Stimulated activated CD4-positive, alpha-beta T cell treated with anti-CD3 and anti-CD28 coated beads, Interleukin-2, amount 100 ng/mL, for 24 hours (primary cell): ENCODE measurements at places on chromosomes 5 and 9.

GRCh38 chr9:125913551-125913950, 166.4 kb downstream of the PBX3 start:
- DNase-seq = no peak

- no peak for DNase-seq
Observed at GRCh38 chr9:81633952-81634854, 55.1 kb downstream of the TLE1 start.

DNA sequence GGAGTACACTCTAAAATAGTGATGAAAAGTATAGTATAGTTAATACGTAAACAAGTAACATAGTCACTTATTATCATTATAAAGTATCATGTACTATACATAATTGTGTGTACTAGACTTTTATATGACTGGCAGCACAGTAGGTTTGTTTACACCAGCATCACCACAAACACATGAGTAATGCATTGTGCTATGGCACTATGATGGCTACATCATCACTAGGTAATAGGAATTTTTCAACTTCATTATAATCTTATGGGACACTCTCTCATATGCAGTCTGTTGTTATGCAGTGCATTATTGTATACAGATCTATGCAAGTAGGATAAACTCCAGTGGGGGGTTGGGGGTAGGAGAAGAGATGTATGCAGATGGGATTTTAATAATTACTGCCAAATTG, 52.7 kb upstream of the ELL2 start:
- DNase-seq = no peak

DNA sequence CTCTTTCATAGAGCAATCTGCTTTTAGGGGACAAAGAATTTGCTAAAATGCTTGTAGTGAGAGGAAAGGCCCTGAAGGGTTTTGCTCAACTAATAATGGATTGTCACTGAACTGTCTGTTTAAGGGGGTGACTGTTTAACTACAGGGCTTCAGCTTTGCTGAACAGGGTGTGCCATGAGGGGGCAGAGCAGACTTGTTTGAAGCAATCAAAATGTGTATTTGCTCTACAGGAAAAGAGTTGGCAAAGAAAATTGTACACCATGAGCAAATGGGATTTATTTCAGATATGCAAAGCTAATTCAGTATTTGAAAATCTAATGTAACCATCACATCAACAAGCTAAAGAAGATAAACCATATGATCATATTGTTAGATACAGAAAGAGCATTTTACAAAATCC, 154.3 kb downstream of the GABRG2 start:
- no peak for DNase-seq

- no peak for DNase-seq
Observed at GRCh38 chr9:80040457-80040856, 468.7 kb downstream of the TLE4 start.

DNA sequence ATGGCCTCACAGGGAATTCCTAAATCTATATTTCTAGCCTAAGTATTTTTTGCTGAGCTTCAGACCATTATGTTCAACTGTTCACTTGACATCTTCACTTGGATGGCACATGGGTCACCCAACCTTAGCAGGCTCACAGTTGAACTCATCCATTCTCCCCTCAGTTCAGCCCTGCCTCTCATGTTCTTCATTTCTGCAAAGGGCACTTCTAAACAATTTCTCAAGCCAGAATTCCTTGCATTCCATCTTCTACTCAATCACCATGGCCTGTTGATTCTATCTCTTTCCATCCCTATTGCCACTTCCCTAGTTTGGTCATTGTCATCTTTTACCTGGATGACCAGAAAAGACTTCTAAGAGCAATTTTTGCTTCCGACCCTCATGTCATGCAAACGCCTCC, 7.3 kb upstream of the RGS3 start:
- no peak for DNase-seq

DNA sequence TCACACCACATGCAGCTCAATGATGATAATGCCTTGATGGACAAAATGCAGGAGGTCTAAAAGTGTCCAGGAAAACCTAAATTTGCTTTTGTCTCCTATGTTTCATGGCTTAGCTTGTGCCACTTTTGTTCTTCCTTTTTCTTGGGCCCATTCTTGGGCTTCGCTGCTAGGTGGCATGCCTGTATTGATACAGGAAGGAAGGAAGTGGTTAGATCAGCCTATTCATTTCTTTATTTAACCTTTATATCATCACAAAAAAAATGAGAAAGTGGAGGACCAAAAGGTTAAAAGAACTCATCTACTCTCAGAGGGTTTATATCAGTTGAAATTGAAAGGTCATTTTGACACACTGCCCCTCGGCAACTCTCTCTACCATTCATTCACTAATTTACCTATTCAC, 260.2 kb downstream of the ARHGAP26 start:
- no peak for DNase-seq

- no peak for DNase-seq
Observed at GRCh38 chr5:169161022-169161680, 139.8 kb downstream of the SLIT3 start.

GRCh38 chr5:160071516-160071915, 47.7 kb downstream of the PWWP2A start:
- no peak for DNase-seq

DNA sequence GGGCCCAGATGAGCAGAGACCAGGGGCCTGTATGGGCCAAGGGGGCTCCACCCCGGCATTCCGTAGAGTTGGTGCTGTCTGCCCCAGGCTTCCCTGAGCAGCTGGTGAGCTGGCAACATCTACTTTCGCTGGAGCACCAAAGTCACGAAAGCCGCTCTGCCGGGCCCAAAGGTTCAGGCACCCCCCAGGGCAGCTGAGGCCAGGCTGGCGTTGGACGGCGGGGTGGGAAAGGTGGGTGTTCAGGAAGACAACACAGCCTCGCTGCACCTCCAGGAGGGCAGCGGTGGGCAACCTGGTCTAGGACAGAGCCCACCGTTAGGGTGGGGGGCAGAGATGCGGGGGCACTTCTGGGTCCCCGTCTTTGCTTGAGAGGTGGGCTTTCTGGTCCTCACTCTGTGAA, 30.1 kb upstream of the TMEM250 start:
- DNase-seq = no peak

DNA sequence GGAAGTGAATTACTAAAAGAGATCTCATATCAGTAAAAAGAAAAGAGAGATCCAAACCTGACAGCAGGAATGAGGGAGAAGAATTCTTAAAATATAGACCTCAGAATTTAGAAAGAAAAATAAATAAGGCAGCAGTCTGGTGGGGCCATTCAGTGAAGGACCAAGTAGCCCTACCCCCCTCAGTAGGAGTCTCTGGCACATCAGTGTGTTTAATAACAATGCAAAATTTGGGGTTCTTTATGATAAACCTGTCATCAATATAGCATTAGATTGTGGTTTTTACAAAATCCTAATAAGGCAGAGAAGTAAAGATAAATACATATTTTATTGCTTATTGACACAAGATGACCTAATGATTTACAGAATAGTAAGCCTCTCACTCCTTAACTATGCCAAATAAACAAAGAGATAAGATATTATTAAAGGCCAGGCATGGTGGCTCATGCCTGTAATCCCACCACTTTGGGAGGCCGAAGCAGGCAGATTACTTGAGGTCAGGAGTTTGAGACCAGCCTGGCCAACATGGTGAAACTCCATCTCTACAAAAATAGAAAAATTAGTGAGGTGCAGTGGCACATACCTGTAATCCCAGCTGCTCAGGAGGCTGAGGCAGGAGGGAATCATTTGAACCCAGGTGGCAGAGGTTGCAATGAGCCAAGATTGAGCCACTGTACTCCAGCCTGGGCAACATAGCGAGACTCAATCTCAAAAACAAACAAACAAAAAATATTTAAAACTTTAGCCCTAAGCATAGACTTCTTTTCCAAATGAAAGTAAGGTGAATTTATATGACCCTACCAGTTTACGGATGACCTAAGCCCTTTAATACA, 108.6 kb downstream of the BASP1 start:
- no peak for DNase-seq

- DNase-seq = no peak
Observed at GRCh38 chr9:83403527-83404238, 134.5 kb downstream of the FRMD3 start.

- DNase-seq = no peak
Observed at GRCh38 chr5:174559141-174559540, 165.2 kb upstream of the MSX2 start.

- DNase-seq = no peak
Observed at GRCh38 chr9:19294219-19294618, 63.7 kb downstream of the DENND4C start.

GRCh38 chr5:14787801-14788579, 83.6 kb downstream of the ANKH start:
- DNase-seq = no peak

GRCh38 chr5:175691761-175692160, 33.9 kb downstream of the HRH2 start:
- DNase-seq = no peak

DNA sequence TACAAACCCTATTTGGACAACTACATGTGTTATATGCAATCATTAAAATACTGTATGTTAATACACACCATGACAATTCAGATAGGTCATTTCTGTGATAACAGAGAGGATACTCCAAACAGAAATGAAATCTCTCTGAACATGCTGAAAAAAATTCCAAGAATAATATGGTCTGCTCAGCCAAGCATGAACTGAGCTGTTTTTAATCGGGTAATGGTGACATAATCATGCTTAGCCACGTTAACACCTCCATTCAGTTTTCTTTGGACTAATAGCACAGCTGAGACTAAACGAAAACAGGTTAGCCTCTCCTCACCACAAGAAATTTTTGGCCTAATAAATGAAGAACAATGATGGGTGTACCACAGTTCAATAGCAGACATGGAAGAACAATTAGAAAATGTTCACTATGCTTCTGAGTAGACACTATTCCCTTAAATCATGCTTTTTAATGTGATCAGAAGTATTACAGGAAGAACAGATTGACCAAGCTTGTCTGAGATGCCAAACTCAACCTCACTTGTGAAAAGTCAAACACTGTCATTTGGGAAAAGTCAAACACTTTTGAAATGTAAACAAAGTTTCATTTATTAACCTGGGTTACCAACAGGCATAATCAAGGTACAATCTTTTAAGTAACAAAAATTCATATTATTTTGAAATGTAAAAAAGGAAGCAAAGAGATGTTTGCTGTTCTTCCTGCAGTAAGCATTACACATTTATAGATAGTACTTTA, 19.4 kb downstream of the RAB14 start:
- no peak for DNase-seq

DNA sequence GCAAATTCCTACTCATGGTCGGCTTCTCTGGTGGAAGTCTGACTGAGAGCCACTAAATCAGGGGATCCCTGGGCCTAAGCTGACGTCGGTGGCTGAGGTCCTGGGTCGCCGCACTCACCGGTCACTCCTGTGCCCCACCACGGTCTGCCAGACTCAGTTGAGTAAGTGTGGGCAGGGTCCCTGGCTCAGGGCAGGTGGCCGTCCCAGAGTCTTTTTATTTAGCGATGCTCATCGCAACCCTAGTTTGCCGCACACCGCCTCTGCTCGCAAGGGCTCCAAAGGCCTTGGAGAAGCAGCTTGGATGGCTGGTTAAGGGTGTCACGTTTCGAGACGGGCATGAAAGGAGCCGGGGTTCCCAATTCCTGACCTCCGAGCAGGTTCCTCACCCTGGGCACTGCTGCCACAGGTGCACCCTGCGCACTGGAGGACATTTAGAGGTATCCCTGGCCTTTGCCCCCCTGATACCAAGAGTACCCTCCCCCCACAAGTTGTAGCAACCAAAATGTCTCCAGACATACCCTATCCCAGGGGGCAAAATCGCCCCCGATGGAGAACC, 59.9 kb downstream of the NSUN2 start:
- DNase-seq = no peak

- DNase-seq = no peak
Observed at GRCh38 chr5:17090839-17091238, 126.6 kb upstream of the BASP1 start.

GRCh38 chr5:139262742-139263445, 30.6 kb upstream of the MATR3 start:
- peak; percentile 71 for DNase-seq

DNA sequence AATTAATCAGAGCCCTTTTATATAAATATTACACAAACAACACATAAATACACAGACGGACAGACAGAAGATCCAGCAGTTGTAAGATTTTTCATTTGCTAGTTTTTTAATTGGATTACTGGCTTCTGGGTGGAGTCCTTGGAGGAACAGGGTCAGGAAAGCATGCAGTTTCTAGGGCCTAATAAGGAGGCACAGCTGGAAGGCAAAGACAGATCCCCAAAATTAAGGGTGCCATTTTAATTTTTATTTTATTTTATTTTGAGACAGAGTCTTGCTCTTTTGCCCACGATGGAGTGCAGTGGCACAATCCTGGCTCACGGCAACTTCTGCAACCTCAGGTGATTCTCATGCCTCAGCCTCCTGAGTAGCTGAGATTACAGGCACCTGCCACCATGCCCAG, 49.5 kb downstream of the PTGS1 start:
- no peak for DNase-seq

DNA sequence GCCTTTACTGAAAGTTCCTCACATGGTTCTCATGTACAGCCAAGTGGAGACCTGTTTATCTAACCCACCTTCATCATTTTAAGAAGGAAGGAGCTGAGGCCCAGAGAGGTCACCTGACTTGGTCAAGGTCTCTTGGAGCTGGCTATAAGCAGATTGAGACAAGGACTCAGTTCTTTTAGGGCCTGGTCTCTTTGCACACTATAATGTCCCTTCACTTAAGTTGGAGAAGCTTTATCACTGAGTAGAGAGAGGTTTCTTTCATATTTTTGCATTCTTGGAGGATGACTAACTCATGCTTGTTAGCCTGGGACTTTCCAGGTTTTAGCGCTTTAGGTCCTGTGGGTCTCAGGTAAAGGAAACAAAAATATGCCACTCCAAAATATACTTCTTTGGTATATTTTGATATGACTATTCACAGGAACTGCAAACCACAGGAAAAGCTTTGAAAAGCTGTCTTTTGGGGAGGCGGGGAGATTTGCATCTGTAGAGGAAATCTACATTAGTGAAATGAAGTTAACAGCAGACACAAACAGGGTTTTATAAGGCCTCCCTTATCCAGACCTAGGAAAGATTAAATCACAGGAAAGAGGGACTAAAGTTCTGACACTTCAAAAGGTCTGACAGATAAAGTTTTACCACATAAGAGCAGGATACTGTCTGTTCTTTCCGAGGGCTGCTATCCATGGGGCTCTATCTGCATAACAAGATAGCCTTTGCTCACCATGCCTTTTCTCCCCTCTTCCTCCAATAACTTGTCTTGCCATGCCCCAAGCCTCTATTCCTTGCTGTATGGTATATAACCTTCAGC, 95.8 kb upstream of the ANKRD55 start:
- DNase-seq = peak; percentile 57

DNA sequence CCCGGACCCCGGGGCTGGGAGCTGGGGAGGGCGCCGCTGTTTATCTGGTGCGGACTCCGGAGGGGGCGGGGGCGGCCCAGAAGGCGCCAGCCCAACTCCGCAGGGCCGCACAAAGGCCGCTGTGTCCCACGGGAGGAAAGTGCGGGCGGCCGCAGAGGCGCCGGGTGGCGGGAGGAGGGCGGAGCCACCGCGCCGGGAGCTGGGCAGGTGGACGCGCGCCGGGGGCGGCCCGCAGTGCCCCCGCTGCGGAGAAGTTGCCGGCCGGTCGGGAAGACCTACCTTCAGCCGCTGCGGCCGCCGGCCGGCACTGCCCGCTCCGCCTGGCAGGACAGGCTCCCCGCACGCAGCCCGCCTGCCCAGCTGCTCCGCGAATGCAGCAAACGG, 43.6 kb downstream of the NACC2 start:
- no peak for DNase-seq

GRCh38 chr5:160655717-160656116, 196.3 kb downstream of the ATP10B start:
- DNase-seq = no peak
